ENCODE measurements at places on chromosomes 3 and 15. TPM values are rescaled to one million over a fixed set of nuclear protein-coding genes. Genes with fewer than 3 reads are reported as not detected.

GRCh38 chr3:111917300-111917699 lies 58.2 kb downstream of the PHLDB2 start:
- peaks cover 73% of the 10 kb centered on the region for H3K36me3 ChIP-seq
- H3K4me1 ChIP-seq, result peaks cover 6% of the 10 kb centered on the region
- no peak overlapping the region for H3K27ac ChIP-seq
- DNase-seq, result peak; percentile 37

- no peak overlapping the region for H3K27ac ChIP-seq
- no peak for DNase-seq
- no peaks in the 10 kb centered on the region for H3K36me3 ChIP-seq
- no peaks in the 10 kb centered on the region for H3K27me3 ChIP-seq
- H3K4me3 ChIP-seq, result no peak overlapping the region
Measured at GRCh38 chr3:43411429-43411828, 125.1 kb downstream of the SNRK start.

DNA sequence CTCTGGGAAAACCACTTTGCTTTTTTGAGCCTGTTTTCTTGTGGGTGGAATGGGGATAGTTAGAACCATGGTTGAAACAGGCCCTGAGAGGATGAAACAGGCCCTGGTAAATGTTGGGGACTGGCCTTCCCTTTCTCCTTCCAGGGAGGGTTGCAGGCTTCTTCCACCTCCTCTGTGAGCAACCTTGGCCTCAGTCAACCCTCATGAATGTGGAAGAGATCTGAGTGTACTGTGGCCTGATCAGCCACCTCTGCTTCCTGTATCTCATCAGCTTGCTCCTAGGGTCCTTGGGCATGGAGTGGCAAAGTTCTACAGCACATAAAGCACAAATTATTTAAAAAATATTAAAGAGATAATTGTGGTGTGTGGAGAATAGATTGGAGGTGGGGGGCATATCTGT lies 17.6 kb upstream of the TRH start:
- no peak overlapping the region for H3K27ac ChIP-seq
- H3K4me3 ChIP-seq, result no peak overlapping the region
- H3K36me3 ChIP-seq, result no peaks in the 10 kb centered on the region
- H3K27me3 ChIP-seq, result peaks cover 6% of the 10 kb centered on the region
- no peak for DNase-seq

- H3K4me1 ChIP-seq, result peaks cover 4% of the 10 kb centered on the region
- peak overlapping the region; percentile 97 for H3K4me3 ChIP-seq
- H3K27ac ChIP-seq, result peak overlapping the region; percentile 80
Measured at GRCh38 chr3:155805204-155805801, 775 bp downstream of the C3orf33 start.

GRCh38 chr15:69093127-69093526 lies 67.3 kb upstream of the GLCE start:
- peaks cover 40% of the 10 kb centered on the region for H3K27me3 ChIP-seq
- no peak overlapping the region for H3K4me3 ChIP-seq
- DNase-seq, result no peak
- peaks cover 5% of the 10 kb centered on the region for H3K4me1 ChIP-seq
- H3K36me3 ChIP-seq, result no peaks in the 10 kb centered on the region

Gene EFCAB12
- under 0.01 TPM for total RNA-seq

Gene CD96
- total RNA-seq, result under 0.01 TPM
